ENCODE measurements at places on chromosomes 1 and 21.
A peak's percentile ranks its signal among the peaks of the same experiment; 100 is the strongest.

DNA sequence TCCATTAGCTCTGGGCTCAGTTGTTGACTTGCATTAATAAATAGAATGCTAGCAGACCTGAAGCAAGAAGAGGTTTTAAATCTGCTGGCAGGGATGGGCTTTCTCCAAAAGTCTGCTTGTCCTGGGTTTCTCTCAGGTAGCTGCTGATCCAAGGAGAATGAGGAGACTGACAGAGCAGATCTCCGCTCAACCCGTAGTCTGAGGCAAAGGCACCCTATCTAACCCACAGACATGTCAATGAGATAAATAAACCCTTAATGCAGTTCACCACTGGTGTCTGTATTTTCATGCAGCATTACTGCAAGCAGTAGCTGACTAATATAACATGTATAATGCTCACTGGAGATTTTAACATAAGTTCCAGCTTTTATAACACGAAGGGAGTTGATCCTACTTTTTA lies 44.1 kb upstream of the RGS21 start:
- no peak for DNase-seq

DNA sequence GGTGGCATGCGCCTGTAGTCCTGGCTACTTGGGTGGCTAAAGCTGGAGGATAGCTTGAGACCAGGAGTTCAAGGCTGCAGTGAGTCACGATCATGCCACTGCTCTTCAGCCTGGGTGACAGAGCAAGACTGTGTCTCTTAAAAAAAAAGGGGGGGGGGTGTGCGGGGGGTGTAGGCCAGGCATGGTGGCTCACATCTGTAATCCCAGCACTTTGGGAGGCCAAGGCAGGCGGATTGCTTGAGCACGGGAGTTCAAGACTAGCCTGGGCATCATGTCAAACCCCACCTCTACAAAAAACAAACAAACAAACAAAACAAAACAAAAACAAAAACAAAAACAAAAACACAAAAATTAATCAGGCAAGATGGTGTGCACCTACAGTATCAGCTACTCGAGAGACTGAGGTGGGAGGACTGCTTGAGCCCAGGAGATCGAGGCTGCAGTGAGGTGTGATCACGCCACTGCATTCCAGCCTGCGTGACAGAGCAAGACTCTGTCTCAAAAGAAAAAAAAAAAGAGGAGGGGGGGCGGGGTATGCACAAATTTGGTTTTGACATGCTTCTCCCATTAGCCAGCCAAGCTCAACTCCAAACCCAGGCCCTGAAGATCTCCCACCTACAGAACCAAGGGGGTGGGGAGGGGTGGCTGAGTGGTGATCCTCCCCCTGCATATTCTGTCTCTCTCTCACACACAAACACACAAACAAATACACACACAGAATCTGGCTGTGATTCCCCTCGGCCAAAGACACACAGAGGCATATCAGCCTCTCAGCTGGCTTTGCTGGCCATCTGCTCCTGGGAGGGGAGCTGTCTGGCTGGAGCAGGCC lies 3.1 kb downstream of the PTAFR start:
- no peak for DNase-seq

GRCh38 chr1:151142411-151143056 lies 3.9 kb downstream of the SEMA6C start:
- DNase-seq: no peak

DNA sequence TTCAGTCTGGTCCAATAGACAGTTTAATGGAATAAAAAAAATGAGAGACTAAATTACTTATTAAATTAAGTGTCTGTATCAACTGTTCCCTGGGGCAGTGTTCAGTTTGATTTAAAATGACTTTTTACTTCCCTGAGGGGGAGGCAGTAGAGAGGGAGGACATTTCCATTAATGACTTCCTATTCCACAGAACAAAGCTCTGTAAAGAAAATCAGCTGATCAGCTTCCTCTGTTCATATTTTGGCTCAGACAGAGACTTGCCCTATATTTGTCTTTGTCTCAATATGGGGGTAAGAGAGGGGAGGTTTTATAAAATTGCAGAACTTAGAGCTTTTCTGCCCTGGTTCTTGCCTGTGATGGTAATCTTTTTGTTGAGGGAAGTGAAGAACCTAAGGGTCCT lies 8.4 kb downstream of the CFAP126 start:
- no peak for DNase-seq

- DNase-seq: no peak
Measured at GRCh38 chr1:24364605-24364974, 45.4 kb downstream of the GRHL3 start.

DNA sequence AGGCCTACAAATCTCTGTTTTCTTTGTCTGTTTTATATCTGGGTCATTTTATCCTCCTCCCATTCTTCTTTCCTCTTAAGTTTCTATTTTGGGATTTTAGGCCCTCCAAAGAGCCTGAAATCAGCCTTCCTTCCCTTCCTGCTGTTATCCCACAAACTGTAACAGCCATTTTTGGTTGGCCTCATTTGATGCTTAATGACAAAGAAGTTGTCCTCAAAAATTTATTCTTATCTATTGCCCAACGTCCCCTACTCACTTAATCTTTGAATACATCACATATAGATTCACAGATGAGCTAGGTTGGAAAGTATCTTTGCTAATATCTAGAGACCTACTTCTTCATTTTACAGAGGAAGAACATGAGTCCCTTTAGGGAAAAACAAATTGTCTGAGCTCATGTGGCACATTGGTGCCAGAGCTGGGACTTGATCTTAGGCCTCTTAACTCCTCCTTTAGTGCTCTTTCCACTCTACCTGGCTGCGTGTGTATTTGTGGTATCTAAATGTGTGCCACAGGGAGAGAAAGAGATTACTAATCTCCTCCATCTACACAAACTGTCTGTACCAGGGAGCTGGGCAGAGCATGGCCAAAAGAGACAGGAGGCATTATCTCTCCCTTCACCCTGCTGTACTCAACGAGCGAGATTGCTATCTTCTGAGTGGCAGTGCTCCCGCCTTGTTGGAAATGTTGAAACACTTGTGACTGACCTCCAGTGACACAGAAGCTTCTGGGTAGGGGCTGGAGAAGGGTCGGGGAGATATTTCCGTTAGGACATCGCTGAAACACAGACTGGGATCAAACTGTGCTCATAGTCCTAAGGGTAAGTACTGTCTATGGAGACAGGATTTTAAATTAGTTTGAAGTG lies 30.1 kb downstream of the RHEX start:
- DNase-seq: no peak

DNA sequence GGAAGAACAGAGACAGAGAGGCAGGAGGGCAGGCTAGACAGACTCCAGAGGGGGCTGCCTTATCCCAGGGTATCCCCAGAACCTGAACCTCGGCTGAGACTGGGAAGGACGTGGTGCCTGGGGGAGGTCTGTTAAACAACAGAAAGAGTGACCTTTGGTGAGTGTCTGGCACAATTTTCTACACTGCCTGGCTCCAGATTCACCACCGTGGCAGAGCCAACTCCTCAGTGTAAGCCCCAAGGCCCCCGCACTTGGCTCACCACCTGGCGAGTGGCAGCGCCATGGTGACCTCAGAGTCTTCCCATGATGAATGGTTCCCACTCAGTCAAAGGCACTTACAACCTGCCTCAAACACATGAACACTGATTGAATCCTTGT lies 6.5 kb downstream of the RD3 start:
- no peak for DNase-seq

DNA sequence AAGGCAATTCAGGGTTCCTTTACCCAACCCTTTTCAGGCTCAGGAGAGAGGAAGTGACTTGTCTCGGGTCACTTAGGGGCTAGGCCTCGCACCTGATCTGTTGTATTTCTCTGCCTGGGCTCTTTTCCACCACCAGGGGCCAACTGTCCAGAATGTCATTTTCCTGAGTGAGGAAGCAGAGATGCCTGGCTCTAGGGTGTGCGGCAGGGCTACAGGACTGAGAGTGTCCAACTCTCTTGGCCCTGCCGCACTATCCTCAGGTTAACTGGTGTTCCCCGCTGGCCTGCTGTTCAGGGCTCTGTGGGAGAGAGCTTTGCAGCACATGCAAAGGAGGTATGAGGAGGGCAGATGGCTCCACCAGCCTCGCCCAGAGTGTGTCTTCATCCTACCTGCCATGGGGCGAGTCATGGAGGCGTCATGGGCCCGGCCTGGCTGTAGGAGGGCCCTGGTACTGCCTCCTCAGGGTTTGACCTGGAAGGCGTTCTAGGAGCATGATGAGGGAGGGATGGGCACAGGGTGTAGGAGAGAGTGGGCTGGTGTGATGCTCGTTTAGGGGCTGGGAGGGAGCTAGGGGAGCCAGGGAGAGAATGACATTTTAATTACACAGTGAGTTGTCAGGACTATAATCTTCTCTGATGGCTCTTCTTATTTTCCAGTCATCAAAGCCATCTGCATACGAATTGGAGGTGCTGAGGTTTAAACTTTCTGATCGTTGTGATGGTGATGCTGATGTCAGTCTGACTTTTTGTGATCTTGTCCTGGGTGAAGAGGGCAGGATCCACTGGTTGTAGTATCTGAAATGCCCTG lies 128.3 kb downstream of the NOS1AP start:
- DNase-seq: no peak

DNA sequence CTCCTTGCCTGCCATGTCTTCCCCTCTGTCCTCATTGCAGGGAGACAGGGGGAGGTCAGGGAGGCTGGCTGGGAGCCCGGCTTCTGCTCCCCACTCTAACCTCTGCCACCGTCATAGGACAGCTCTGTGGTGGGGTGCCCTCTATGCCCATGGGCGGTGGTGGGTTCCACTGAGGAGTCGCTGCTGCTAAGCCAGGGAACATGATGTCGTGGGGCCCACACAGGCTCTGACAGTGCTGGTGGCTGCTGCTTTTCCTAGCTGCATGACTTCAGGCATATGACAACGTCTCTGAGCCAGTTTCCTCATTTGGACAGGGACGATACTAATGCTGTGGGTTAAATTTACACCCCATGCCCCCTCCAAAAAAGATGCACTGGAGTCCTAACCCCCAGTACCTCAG lies 14.7 kb downstream of the KCNA10 start:
- no peak for DNase-seq

- no peak for DNase-seq
Measured at GRCh38 chr21:41318218-41318617, 1.6 kb downstream of the FAM3B start.

- no peak for DNase-seq
Measured at GRCh38 chr21:29287383-29287782, 11.3 kb upstream of the BACH1 start.

- DNase-seq: no peak
Measured at GRCh38 chr1:159815926-159816325, 10.7 kb upstream of the SLAMF8 start.

DNA sequence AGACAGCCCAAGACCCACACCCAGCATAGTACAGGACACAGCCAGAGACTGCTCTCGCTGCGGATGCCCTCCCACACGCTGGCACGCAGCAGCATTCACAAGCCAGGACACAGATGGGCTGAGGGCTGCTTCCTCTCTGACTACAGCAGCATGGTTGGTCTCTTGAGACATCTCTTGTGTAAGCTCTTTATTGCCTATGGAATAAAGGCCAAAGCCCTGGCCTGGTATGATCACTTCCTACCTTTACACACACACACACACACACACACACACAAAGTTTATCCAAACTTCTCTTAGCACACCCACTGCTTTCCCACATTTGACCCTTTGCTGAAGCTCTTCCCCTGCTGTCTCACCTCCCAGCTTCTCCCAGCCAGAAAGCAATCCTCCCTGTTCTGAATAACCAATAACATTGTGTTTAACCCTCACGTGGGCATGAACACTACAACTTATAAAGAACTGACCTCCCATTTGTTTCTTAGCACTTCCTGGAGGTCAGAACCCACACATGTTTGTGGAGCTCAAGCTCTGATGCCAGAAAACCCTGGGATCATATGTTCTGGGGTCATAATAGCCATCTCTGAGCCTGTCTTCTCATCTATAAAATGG lies 1.2 kb upstream of the LUZP1 start:
- peak; percentile 25 for DNase-seq

- no peak for DNase-seq
Measured at GRCh38 chr21:33212159-33212851, 17.4 kb upstream of the IFNAR2 start.

DNA sequence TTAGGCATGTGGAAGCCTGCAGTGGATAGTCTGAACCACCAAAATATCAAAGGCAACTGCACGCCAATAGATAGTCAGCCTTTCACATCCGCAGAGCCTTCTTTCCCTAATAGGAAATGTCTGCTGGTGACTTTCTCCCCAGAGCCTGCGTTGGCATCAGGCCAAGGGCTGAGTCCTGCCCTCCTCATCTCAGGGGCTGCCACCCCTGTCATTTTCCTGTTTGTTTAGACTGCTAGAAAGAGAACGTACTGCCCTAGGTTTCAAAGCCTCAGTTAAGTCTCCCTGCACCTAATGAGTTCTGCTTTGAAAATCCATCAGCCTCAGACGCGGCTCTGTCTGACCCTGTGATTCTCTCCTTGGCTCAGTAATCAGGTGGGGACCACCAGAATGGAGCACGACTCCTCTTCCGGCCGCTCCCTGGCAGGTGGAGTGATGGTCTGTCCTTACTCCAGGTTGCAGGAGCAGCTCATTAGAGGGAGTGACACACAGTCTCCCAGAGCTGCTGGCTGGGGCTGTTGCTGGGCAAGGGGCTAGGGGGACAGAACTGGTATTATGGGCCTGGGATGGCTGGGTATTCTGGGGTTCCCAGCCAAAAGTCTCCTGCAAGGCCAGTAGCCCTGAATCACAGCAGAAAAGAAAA lies 27.3 kb downstream of the STUM start:
- DNase-seq: no peak

DNA sequence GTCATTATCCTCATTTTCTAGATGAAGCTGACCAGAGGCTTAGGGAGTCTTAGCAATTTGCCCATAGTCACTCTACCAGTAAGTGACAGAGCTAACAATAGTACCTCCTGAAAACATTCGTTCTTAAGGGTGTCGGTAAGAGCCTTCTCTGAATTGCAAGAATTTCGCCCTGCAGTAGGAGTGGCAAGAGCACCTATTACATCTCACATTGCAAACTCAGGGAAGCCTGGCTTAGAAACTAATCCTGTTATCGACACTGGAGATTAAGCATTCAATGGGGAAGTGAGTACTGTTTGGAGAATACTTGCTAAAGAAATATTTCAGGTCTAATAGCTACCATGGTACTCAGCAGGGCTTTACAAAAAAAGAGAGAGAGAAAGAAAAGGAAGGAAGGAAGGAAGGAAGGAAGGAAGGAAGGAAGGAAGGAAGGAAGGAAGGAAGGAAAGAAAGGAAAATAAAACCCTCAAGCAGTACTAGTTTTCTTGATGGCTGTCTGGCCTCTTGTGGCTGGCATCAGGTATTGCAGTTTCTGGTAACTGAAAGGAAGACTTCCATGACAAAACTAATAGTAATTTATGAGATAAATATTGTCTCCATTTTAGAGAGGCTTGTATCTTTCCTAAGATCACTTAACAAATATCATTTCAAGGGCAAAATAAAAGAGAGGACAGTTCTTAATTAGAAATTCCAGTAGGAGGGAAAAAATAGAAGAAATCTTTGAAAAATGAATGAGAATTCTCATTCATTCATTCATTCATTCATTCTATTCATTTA lies 10.4 kb downstream of the C1orf226 start:
- DNase-seq: peak; percentile 14

DNA sequence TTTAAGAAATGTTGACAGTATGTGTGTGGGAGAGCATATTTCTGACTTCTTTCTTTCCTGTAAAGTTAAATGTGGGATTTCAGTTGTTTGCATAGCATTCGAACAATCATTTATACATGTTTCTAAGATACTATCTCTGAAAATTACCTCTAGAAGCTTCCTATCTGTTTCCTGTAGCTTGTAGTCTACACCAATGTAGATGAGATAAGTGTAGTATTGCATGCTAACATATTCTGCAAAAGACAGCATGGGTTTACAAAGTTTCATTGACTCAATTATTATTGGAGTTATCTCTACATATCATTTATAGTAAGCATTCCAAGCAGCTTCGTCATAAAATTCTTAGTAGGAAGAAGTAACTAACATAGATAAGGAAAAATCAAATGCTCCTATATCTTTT lies 98.9 kb upstream of the DPYD start:
- DNase-seq: no peak

All from activated naive CD8-positive, alpha-beta T cell treated with anti-CD3 and anti-CD28 coated beads, Interleukin-2, amount 50 U/mL, for 24 hours (primary cell).